ENCODE measurements at places on chromosomes 7 and 10.

DNA sequence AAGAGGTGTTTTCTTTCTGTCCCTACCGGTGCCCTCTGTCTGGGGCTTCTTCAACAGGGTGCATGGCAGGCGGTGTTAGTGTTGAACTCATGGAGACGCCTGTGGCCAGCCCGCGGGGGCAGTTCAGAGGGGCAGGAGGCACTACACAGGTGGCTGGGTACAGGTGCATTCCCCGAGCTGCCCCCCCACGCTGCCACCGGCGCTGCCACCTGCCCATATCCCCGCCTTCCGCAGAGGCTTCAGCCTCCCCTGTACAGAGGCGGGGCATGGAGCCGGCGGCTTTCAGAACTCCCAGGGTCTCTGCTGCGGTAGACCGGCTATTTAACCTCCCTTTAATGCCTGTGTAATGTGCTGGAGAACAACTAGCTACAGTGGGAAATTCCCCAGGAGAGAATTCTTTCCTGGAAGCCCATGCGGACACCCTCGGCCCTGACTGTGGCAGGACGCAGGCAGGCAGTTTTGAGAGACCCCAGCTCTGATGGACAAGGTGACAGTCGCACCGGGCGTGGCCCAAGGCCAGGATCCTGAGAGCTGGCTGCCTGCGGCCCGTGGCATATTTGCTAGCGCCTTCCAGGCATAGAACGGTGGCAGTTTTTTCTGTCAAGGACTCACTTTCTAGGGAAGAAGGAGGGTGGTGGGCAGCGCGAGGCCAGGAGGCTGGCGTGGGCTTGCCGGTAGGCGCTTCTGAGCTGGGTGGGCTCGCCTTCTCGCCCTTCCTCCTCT is 53.7 kb upstream of the ZNF32 start:
- DNase-seq: no peak

GRCh38 chr10:73965890-73966768 is 31.8 kb upstream of the VCL start:
- no peak for DNase-seq

DNA sequence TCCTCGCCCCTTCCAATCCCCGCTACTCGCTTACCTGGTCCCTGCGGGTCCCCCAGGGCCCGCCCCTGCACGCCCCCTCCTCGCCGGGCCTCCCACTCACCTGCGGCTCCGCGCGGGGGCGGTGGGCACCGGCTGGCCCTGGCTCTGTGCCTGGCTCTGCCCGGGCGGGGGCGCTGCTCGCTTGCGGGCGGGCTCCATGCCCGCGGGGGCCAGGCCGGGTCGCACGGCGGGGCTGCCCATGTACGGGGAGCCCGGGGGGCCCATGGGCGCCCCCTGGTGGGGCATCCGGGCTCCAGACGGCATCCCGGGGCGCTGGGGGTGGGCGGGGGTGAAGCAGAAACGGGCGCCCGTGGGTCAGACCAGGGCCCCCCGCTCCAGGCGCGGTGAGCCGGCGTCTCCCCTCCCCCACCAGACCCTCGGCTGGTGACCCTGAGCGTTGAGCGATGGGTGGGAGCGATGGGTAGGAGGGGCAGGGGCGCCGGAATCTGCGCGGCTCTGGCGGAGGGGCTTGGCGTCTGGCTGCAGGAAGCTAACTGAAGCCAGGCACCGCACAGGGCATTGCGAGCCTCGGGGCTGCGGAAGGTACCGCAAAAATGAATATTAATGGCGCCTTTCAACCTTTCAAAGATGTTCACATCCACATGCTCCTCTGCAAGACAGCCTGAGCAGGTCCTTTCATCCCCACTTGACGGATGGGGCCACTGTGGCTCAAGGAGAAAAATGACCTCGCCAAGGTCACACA is 3.0 kb downstream of the SMARCD3 start:
- peak; percentile 81 for DNase-seq

DNA sequence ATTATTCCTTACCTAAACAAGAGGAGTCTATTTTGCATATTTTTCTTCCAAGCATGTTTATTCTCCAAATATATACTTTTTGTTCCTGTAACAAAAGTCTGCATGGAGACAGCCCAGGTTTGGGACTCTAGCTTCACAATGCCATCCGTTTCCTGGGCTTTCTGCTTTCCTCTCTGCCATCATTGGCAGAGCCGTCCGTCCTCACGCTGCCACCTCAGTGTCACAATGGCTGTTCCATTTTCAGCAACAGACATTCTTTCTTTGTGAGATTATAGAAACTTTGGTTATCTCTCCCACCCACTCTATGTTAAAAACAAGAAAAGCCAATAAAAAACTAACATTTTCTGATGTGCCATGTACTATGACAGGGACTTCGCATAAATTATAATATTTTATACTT is 825.2 kb downstream of the REEP3 start:
- no peak for DNase-seq

DNA sequence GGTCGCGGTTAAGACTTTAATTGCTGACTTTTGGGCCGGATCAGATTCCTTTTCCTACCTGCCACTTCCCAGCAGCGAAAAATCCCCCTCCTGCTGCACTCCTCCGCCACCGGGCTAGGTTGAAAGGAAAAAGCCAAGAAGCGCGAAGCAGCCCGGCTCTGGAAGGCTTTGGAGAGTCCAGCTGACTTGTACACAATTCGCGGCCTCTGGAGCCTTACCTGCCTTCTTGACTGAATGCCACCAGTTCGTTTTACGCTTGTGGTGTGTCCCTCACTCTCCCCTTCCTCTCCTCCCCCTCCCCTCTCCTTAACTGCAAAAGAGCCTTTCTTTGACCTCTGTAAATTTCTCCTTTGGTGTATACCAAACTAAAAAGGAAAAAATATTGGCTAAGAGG is 2.7 kb upstream of the FEZF1 start:
- DNase-seq: no peak

GRCh38 chr7:142851919-142852318 is 3.0 kb upstream of the EPHB6 start:
- DNase-seq: no peak

DNA sequence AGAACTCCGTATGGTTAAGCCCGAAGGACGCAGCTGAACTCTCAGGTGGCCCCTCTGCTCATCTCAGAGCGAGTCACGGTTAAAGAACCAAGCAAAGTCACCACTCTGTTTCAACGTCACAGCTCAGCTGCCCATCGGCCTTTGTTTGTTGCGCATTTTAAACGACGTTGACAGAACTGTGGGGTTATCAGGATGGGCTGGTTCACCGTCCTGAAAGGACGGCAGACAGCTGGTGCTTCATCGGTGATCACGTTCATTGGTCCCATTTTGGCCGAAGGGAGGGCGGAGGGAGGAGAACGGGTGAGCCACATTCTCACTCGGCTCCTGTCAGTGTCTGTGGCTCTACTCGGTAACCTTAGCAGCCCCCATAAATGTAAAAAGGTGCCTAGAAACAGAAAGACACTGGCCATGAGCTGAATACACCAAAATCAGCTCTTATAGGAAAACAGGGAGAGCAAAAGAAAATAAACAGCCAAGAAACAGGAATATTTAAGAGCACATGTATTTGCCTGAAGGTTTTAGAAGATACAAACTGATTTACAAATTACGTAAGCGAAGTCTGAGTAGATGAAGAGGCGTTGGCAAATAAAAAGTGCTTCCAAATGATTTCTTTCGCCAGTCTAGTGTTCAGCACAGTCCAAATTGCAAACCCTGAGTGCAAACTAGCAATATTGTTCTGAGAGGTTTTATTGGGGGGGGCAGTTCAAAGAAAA is 8.4 kb downstream of the PRKAG2 start:
- no peak for DNase-seq

DNA sequence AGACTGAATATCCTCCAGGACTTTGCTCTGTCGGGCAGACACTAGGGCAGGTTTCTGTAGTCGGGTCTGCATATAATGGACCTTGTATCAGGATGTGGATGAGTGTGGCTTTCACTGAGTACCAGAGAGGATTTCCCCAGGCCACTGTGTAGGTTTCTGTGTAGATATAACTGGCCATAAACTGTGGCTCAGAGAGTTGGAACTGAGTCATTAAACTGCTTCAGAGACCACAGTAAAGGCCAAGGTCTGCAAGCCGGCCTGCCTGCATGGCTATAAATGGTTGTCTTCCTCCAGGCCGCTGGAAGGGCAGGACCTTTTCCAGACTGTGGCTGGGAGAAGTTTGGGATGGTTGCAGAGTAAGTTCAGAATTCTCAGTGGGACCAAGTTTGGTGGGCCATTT is 16.9 kb downstream of the ZNF92 start:
- no peak for DNase-seq

DNA sequence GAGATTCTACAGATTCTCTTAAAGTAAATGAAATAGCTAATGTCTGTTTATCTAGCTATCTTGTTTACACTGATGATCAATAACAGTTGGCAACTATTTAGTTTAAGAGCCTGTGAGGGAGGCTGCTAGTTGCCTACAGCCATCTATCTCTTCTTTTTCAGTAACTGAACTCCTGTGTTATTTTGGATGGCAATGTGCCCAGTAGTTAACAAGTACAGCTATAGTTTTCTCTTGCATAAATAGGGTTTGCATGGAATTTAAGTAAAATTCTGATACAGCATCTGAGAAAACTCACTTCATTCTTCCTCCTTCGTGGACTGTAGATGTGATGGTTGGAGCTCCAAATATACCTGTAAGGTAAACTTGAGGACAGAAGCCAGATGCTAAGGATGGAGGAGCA is 219.5 kb upstream of the POT1 start:
- no peak for DNase-seq

- DNase-seq: peak; percentile 55
Measured at GRCh38 chr10:25113191-25114035, 61.4 kb upstream of the GPR158 start.

DNA sequence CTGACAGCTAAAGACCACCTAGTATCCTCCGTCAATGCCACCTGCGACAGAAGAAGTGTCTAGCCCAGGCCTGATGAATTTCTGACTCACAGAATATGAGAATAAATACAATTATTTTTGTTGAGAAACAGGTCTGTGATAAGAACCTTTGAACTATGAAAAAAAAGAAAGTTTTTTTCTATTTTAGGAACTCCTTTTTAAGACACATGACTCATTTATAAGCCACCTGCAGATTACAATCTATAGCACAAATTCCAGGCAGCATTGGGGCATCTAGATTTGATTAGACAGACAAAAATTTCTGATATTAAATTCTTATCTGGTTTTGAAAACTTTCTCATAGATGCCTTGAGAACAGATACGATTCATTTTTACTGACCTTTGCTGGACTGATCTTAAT is 256.7 kb upstream of the LYZL1 start:
- DNase-seq: no peak

DNA sequence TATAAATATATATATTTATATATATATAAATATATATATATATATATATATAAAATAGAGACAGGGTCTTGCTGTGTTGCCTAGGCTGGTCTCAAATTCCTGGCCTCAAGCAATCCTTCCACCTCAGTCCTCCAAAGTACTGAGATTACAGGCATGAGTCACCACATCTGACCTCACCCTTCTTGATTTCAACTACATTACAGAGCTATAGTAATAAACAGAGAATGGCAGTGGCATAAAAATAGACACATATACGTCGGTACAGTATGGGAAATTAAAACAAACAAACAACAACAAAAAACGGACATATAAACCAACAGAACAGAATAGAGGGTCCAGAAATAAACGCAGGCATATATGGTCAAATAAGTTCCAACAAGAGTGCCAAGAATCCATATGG is 77.6 kb upstream of the PPP1R3A start:
- no peak for DNase-seq
